SHP77 (cell line): ENCODE measurements at places on chromosomes 4 and X.

GRCh38 chr4:119212964-119213606, 572 bp downstream of the USP53 start:
- DNase-seq = peak; percentile 58

GRCh38 chr4:149008415-149009025, 566.3 kb upstream of the NR3C2 start:
- no peak for DNase-seq

- no peak for DNase-seq
These were observed 134.9 kb downstream of the STOX2 start for GRCh38 chr4:184039963-184040383.

DNA sequence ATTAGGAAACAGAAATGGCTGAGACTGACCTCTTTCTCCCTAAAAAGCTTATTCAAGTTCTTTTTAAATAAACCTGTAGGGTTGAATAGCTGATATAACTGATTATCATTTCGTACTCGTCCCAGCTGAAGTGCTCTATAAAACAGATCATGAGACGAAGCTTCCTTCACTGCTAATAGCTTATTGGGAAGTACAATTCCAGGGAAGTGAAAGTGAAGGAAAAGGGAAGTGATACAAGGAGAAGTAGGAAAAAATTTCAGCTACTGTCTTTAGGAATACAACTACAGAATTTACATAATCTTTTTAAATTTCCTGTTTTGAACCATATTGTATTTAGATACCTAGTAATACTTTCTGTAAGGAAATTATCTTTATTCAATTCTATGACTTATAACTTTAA, 103.0 kb downstream of the SNCA start:
- DNase-seq = no peak

GRCh38 chr4:132901224-132901623, 247.9 kb upstream of the PCDH10 start:
- DNase-seq = no peak

DNA sequence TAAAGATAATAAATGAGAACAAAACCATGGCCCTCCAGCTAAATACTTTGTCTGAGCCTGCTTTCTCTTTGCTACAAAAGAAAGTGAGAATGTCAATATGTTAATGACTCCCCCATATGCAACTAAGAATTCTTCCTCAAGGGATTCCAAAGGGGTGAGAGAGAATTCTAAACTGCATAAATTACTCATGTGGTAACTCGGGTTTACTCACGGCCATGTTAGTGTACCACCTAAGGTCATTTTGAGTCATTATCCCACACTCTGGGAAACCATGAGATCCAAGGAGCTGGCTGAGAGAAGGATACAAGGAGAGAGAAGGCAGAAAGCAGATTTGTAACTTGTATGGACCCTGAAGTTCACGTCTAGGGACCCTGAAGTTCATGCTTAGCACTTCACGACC, 190.3 kb downstream of the DHX15 start:
- no peak for DNase-seq

DNA sequence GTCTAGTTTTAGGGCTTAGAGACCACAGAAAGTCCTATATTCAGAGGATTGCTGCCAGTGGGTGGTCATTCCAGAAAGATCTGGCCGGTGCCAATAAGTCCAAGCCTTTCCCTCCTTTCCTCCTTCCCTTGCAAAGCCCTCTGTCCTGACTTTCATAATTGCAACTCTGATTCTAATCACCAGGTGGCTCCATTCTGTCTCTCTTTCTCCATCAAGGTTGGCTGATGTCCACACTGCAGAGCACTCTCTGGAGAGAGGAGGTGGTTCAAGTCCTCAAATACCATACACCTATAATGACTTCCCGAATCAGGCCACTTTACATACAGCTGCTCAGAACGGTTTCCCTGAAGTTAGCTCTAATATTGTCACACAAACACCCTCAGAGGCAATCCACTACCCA, 22.4 kb upstream of the ARMCX4 start:
- DNase-seq = peak; percentile 27

DNA sequence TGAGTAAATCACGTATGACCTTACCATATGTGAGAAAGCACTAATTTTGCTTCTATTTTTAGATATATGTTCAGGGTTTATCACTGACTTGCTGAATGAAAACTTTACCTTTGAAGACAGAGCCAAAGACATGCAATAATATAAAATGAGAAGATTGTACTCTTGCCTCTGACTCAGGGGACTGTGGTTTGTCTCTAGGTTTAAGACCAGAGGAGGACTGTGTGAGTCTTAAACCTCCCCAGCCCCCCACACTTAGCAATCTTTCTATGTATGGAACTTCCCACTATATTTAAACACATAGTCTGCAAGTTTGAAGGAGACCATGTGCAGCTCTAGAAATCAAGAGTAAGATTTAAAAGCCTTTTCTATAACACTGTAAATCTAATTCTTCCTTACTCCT, 368.7 kb upstream of the FAM241A start:
- no peak for DNase-seq

DNA sequence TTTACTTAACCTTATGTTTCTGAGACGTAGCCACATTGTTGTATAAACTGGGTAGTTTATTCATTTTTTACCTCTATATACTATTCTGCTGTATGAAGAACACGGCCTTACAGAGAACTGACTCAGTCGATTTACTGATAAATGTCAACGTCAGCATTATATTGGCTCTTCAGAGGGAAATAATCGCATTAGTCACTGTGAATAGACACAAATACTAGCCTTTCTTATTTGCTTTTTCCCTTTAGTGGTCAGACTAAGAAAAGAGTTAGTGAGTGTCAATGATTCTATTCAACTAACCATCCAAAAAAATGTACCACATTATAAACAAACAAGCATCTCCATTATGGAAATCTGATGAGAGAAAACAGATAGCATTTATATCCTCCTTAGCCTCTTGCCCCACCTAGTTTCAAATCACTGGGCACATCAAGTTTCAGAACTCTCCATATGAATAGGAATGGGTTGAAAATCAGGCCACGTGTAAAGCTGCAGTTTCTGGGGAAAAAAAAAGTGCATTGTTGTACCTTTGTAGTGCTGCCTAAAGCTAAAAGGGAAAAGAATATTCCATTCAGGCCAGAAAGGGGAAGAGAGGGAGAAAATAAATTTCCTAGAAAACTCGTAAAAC, 146.7 kb upstream of the VCX3A start:
- DNase-seq = no peak

DNA sequence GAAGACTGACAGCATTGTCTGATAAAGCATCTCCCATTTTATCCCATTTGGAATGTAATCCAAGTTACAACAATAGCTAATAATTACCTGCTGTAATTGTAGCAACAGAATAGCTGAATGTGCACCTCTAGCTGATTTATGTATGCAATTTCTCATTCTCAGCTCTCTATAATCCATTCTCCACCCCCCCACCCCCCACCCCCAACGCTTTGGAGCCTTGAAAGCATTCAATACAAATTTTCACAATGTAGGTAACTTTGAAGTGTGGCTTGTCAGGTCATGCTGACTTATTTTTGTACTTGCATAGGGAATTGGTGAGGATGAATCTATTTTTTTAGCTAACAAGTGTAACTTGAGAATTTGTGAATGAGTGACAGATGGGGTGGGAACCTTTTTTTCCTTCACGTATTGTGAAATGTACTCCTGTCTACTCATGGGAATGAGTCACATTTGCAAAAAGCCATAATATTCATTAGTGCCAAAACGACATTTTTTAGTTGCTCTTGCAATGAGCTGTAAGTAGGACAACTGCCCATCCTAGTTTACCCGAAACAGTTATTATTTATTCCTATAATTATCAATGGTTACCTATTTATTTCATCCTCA, 159.3 kb downstream of the PALLD start:
- no peak for DNase-seq

GRCh38 chr4:127574643-127575042, 58.1 kb upstream of the INTU start:
- DNase-seq = no peak

GRCh38 chr4:154595807-154596206, 5.3 kb upstream of the FGA start:
- DNase-seq = no peak
